Activated CD4-positive, alpha-beta memory T cell treated with anti-CD3 and anti-CD28 coated beads, Interleukin-2, amount 10 ng/mL, durations not matched to agents 7 days and 5 days (primary cell): ENCODE measurements at places on chromosomes 2 and 18. TPM values are rescaled to one million over a fixed set of nuclear protein-coding genes. Genes with fewer than 3 reads are reported as not detected.

The KCNK3 gene
- not detected for total RNA-seq

The UGT1A4 gene
- not detected for total RNA-seq

The KCNG2 gene
- not detected for total RNA-seq

The SLC39A10 gene
- 43.2 TPM for total RNA-seq

The IL36RN gene
- not detected for total RNA-seq

The DCDC2C gene
- total RNA-seq, result not detected

The ASTL gene
- 0.53 TPM for total RNA-seq

The POTEF gene
- not detected for total RNA-seq

The MARCHF4 gene
- total RNA-seq, result not detected

The COL6A3 gene
- total RNA-seq, result 1.3 TPM

The THSD7B gene
- total RNA-seq, result not detected

The ABCG8 gene
- not detected for total RNA-seq

The SNORC gene
- total RNA-seq, result 1.9 TPM

The EFEMP1 gene
- total RNA-seq, result not detected

The ALKAL2 gene
- total RNA-seq, result not detected

The ALPP gene
- total RNA-seq, result not detected

The ERFE gene
- total RNA-seq, result not detected

The CD8B2 gene
- total RNA-seq, result not detected

The TANC1 gene
- total RNA-seq, result 0.55 TPM

The EVX2 gene
- not detected for total RNA-seq

The FHOD3 gene
- total RNA-seq, result not detected

The POTEJ gene
- not detected for total RNA-seq

The CDKL4 gene
- 0.25 TPM for total RNA-seq

The RGPD3 gene
- total RNA-seq, result 0.20 TPM

The EIF4E2 gene
- 74.6 TPM for total RNA-seq

The PRADC1 gene
- total RNA-seq, result 10.7 TPM

The TUBB8B gene
- not detected for total RNA-seq

The PARD6G gene
- 0.33 TPM for total RNA-seq

The FAM161A gene
- 2.5 TPM for total RNA-seq

The REG3G gene
- total RNA-seq, result not detected

The PXDN gene
- not detected for total RNA-seq

The UCN gene
- total RNA-seq, result 2.2 TPM

The MROH2A gene
- not detected for total RNA-seq

The RAPGEF4 gene
- 0.23 TPM for total RNA-seq

The RAMP1 gene
- total RNA-seq, result 8.1 TPM

The ATP8B1 gene
- not detected for total RNA-seq

The TNFAIP6 gene
- total RNA-seq, result not detected
